Muscle of back (tissue), 13 donors: ENCODE measurements at places on chromosomes 4 and X.
A peak's percentile ranks its signal among the peaks of the same experiment; 100 is the strongest.

DNA sequence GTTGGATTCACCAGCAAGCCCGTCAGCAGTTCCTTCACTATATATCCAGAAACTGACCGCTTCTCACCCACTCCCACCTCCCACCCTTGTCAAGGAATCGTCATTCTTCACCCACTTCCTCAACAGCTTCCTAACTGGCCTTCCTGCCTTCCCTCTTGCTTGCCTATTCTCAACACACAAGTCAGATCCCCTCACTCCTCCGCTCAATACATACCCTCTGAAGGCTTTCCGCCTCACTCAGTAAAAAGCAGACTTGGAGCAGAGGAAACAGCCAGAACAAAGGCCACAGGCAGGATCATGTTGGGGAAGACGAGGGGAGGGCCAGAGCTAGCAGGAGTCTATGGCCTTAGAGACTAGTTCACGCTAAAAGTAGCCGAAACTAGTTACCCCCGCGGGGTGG, 23.7 kb downstream of the RWDD4 start:
- no peak for DNase-seq

DNA sequence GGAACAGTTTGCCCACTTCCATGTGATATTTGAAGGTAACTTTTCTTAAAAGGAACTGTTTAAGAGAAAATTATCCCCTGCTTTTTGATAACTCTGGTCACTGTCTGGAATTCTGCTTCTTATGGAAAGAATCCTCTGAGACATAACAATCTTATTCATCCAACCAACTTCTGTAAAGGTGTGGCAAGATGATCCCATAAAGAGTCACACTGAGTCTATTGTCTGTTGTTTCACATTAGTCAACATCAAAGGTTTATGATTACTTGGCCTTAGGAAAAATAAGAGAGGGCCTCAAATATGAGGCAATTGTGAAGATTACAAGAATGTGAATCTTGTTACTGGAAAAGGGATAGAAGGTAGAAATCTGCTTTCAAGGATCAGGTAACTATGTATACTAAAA, 88.0 kb upstream of the MAGEB18 start:
- DNase-seq: no peak

DNA sequence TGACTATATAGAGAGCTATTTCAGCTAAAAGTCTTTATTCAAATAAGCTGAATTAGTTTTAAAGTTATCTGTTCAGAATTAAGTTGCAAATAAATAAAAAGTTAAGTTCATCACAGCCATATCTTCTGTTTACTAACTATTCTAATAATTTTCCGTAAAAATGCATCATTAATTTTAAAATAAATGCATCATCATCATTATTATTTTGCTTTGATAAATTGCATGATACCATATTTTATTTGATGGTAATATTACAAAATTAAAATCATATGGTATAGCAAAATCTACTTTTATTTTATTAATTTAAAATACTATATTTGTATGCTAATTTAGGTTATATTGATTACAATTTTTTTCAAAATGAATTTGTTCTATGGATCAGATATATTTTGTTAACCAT, 357.3 kb upstream of the NDST4 start:
- DNase-seq: no peak

GRCh38 chr4:41287005-41287404, 30.3 kb downstream of the UCHL1 start:
- DNase-seq: no peak

GRCh38 chr4:87498446-87498900, 30.7 kb downstream of the SPARCL1 start:
- peak; percentile 65 for DNase-seq

DNA sequence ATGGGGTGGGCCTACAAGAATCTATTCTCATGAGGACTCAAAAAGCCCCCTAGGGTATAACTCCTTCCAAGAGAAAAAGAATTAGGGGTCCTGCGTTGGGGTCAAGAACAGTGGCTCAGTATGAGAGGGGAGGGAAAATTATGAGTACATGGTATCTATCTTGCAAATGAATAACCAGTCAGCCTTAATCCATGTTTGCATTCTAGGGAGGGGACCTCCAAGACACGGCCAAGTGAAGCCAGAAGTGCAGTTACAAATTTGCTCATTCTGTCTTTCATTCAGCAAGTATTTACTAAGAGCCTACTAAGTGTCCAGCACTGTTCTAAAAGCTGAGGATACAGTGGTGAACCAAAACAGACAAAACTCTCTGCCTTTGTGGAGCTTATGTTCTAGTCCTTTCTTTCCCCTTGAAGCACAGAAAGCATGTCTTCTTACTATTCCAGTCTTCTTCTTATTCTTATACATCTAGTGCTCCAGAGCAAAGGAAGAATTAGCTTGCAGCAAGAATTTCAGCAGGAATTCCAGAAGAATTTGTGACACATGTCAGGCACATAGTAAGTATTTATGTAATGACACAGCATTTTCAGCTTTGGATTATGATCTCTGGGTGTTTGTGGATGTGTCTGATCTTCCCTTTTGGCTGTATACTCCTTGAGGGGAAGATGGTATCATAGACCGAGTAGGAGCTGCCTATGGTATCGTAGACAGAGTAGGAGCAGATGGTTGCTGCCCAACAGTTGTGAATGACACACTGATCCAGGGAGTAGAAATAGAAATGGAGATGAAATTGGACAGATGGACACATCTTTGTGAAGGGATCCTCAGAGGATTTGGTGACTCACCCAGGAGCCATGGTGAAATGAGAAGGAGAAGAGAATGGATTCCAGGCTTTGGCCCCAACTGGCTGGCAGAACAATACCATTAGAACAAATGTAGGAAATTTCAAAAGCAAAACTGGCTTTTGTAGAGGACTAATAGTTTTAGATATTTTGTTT, 75.9 kb downstream of the COQ2 start:
- DNase-seq: no peak

DNA sequence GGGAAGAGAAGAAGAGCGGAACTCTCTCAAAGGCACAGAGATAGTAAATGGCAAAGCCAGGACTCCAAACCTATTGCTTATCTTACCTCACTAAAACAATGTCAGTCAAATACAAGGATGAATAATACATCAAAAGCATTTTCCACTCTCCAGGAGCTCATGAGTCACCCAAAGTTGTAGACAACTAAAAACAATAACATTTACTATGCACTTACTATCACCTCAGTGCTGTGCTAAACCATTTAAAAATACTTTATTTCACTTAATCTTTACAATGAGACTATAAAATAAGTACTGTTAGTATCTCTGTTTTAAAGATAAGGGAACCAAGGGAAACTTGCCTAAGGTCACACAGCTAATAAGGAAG, 163.2 kb upstream of the SPANXC start:
- no peak for DNase-seq

GRCh38 chrX:118720058-118720707, 7.2 kb upstream of the IL13RA1 start:
- no peak for DNase-seq

GRCh38 chrX:51456246-51456645, 40.1 kb downstream of the NUDT11 start:
- no peak for DNase-seq

- DNase-seq: peak; percentile 92
Observed at GRCh38 chrX:12974796-12975669, at the start of gene TMSB4X. Gene TMSB4X, plus strand, starts transcription at chrX:12975110.

DNA sequence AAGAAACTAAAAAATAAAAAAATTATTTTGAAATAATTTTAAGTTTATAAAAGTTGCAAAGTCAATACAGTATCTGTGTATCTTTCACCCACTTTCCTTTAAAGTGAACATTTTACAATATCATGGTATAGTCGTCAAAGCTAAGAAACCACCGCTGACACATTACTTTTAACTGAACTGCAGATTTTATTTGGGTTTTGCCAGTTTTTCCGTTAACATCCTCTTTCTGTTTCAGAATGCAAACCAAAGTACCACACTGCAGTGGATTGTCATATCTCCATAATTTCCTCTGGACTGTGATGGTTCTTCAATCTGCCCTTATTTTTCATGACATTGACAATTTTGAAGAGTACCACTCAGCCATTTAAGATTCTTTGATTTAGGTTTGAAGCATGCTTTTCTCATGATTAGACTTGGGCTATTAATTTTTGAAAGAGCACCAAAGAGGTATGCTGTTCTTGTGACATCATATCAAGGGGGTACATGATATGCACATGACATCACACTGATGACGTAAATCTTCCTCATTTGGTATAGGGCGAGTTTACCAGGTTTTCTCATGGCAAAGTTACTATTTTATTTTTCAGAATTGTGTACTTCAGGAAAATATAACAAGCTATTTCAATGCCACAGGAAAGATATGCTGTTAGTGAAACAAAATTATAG, 3.6 kb upstream of the CXCL1 start:
- DNase-seq: no peak
